ENCODE measurements at places on chromosomes 12 and 14.

- no peak for DNase-seq
Measured at GRCh38 chr12:122048151-122048550, 26.5 kb downstream of the BCL7A start.

GRCh38 chr14:101808894-101809670, 47.6 kb downstream of the PPP2R5C start:
- no peak for DNase-seq

GRCh38 chr12:93156086-93156716, 221.5 kb upstream of the NUDT4 start:
- no peak for DNase-seq

GRCh38 chr12:10167599-10167998, 4.3 kb downstream of the OLR1 start:
- DNase-seq: no peak

- no peak for DNase-seq
Measured at GRCh38 chr14:39876916-39877315, 444.7 kb upstream of the FBXO33 start.

GRCh38 chr12:12207746-12208145, 59.1 kb downstream of the LRP6 start:
- no peak for DNase-seq

GRCh38 chr12:82456633-82457032, 98.3 kb downstream of the METTL25 start:
- DNase-seq: no peak

DNA sequence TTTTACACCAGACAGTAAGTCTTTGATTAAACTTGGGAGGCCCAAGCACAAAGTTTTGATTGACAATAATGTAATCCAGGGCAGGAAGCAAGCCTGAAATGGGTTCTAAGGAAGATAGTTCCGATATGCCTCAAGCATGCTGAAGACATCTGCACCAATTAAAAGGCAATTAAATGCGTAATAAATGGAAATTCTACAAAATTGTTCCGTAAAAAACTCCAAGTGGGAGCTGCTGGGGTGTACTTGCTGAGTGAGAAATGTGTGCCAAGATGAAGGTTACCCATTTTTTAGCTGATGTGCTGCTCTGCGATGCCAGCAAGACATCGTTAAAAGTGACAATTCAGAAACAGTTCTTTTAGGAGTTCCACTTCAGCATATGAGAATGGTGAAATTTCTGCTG, 146.3 kb upstream of the GZMB start:
- DNase-seq: no peak

GRCh38 chr12:88756153-88756552, 175.9 kb upstream of the KITLG start:
- no peak for DNase-seq

DNA sequence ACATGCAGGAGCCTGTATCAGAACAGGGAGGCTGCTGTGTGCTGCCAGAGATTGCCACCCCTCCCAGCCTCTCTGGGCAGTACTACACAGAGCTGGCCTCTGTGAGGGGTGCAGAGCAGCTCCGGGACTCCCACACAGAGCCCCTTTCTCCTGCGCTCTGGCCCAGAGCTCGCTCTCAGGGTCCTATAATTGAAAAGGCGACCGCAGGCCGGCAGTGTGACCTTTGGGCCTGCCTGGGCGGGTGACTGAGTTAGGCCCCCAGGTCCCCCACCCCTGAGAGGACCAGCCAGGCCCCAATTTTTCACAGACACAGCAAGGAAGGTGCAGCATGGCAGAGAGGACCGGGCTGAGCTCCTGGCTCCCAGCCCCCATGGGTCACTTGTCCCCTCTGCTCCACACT, 136.4 kb downstream of the ZFP36L1 start:
- no peak for DNase-seq

GRCh38 chr12:8037046-8037663, 4.6 kb downstream of the FOXJ2 start:
- no peak for DNase-seq

GRCh38 chr12:33317746-33318145, 121.9 kb downstream of the SYT10 start:
- DNase-seq: no peak

DNA sequence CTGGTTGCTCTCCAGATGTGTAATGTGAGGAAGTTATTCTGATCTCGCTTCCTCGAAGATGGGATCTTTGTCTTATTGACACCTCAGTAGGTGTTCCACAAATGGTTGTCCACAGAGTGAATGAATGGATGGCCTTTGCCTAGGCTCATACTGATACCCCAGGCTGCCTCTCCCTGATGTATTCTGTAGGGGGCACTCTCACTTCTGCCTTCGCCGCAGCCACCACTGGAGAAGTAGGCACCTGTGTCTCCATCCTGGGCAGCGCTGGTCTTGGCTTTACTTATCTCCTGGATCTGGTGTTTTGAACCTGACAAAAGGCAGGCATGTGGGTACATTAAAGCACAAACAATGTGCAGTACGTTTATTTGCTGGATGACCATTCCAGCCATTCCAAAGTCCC, 82.1 kb downstream of the ZFP36L1 start:
- no peak for DNase-seq

DNA sequence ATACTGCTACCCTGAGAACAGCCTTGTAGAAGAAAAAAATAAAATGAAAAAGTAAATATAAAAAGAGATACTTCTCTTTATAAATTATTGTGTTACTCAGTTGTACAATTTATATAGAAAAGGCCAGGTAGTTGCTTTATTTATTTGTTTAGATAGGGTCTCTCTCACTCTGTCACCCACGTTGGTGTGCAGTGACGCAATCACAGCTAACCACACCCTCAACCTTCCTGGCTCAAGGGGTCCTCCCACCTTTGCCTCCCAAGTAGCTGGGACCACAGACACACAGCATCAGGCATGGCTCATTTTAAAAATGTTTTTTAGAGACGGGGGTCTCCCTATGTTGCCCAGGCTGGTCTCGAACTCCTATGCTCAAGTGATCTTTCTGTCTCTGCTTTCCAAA, 175.4 kb upstream of the PZP start:
- DNase-seq: no peak

GRCh38 chr14:78933166-78933565, 763.0 kb downstream of the NRXN3 start:
- DNase-seq: no peak

DNA sequence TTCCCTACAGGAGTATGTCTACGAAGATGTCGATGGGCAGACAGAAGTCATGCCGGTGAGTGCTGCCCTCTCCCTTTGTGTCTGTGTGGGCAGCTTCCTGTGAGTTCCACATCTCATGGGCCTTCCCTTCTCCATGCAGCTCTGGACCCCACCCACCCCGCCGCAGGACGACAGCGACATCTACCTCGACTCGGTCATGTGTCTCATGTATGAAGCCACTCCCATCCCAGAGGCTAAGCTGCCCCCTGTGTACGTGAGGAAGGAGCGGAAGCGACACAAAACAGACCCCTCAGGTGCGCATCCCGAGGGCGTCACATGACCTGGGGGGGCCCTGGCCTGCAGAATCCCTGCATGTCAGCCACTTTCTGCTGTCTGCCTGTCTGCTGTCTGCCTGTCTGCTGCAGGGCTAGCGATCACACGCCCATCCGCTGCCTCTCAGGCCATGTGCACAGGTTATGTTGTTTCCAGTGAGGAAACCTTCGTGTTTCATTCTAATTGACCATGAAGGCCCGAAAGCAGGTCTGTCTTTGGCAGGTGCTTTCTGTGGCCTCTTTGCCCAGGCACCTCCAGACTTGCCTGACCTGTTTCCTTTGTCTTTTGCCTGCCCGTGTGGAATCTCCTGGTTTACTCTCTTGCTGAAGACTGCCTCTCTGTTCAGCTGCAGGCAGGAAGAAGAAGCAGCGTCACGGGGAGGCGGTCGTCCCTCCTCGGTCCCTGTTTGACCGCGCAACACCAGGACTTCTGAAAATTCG, 95.1 kb downstream of the EP400 start:
- DNase-seq: no peak

- no peak for DNase-seq
Measured at GRCh38 chr12:6771509-6772330, 600 bp upstream of the LAG3 start.

DNA sequence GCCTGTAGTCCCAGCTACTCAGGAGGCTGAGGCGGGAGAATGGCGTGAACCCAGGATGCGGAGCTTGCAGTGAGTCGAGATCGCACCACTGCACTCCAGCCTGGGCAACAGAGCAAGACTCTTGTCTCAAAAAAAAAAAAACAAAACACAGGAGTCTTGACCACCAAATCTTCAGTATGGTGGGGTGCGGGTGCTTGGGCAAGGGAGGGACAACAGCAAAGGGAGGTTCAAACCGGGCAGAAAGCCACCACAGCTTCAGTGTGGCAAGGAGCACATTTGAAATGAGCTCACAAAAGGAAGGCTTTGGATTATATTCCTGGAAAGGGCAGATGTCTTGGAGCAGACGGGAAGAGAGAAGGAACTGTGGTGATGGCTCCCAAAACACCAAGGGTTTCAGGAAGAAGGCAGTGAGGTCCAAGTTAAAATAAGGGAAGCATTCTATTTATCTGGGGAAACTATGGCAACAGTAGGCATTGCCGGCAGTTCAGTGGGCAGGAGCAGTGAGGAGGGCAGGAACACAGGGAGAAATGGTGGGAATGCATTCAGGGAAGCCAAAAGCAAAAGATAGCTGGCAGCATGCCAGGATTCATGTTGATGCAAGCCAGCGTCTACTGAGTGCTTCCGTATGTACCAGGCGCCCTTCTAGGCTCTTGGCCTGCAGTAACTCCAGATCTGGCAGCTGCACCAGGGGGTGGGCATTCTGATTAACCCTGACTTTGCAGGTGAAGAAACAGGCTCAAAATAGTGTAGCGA, 51.0 kb upstream of the SRSF5 start:
- no peak for DNase-seq

GRCh38 chr14:24630872-24631477, 3.0 kb downstream of the GZMB start:
- DNase-seq: no peak

- no peak for DNase-seq
Measured at GRCh38 chr14:55754471-55754870, 174.5 kb downstream of the KTN1 start.

DNA sequence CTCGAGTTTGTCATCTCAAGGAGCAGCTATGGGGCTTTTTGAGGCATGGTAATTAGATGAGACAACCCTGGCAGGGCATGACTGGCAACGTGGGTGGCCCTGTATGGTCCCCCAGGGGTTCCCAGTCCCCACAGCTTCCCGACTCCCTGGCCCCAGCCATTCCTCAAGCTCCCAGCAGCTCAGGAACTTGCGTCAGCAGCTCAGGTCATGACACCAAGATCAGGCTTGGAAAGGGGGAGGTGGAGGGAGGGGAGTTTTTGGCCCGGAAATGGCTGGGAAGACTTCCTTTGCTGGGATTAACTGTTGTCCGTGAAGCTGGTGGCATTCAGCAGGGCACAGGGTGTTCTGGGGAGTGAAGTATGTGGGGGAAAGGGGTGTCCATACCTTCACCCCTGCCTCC, 10.4 kb upstream of the NRIP2 start:
- no peak for DNase-seq

GRCh38 chr12:116060764-116061163, 216.7 kb downstream of the MED13L start:
- no peak for DNase-seq

- no peak for DNase-seq
Measured at GRCh38 chr14:41773536-41774279, 167.0 kb downstream of the LRFN5 start.

DNA sequence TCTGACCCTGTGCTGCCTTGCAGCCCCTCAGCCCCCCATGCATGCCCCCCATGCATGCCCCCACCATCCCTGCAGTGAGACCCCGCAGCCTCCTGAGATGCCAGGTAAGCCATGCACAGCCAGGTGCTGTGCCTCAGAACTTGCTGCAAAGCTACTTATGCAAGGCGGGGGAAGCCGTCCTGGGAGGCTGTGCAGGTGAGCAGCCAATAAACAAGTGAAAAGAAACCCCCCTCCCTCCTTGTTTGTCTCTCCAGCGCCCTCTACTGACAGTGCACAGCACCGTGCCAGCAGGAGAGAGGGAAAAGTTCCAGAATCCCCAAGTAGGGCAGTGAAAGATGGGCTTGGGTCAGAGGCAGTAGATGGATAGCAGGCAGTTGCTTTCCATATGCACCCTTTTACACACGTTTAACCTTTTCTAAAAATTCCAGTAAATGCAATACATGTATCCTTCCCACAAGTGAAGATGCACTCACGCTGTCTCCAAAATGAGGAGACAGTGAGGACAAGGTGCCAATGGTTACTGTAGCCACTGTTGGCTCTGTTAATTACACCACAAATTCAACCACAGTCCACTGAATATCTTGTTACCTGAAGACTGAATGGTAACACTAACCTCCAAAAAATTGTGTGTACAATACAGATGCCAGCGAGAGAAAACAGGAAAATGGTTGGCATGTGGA, 18.0 kb downstream of the TNFAIP2 start:
- DNase-seq: no peak

- peak; percentile 49 for DNase-seq
Measured at GRCh38 chr12:122031342-122032216, 9.9 kb downstream of the BCL7A start.

DNA sequence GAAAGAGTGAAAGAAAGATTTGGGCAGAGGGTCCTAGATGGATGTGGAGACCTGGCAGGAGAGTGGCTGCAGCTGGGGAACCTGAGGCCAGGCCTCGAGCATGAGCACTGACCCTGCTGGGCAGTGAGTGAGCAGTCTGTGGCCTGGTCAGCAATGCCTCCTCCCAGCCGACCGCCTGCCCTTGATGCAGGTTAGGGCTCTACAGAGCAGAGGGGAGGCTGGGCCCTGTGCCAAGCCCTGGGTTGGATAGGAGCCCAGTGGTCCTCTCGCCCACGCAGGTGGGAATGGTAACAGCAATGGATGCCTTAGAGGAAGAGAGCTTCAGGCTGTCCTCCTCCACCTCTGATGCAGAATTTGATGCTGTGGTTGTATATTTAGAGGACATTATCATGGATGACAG, 59.8 kb downstream of the RAB35 start:
- no peak for DNase-seq

DNA sequence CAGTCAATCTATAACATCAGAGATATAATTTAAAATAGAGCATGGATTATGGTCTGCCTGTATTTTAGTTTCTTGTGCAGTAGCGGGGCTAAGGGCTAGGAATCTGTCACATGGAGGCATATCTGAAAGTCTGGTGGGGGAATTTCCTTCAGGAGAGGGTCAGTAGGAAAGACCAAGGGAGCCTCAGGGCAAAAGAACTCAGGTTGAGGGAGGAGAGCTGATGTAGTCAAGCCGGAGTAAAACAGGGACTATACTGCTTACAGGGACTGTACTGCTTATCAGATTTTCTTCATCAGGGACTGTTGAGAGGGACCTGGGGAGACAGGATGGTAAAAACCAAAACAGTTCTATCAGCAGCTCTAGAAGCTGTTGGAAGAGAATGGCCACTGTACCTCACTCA, 82.0 kb upstream of the CPM start:
- DNase-seq: no peak

GRCh38 chr12:24741216-24741615, 207.7 kb downstream of the BCAT1 start:
- no peak for DNase-seq

- no peak for DNase-seq
Measured at GRCh38 chr14:95524706-95525512, 8.5 kb upstream of the SYNE3 start.

- DNase-seq: peak; percentile 82
Measured at GRCh38 chr12:2877047-2877952, at the start of the genes FOXM1 and RHNO1. Gene FOXM1, minus strand, starts transcription at chr12:2877174. Its CDS starts 2,696 bp downstream, at chr12:2874478. Gene RHNO1, plus strand, starts transcription at chr12:2877223. Its CDS starts 8,144 bp downstream, at chr12:2885367.

All from stimulated activated CD8-positive, alpha-beta memory T cell treated with anti-CD3 and anti-CD28 coated beads, Interleukin-4, amount 100 ng/mL, for 24 hours (primary cell).